WERI-Rb-1 (cell line): ENCODE measurements at places on chromosomes 12 and 14.

- DNase-seq: no peak
Measured at GRCh38 chr12:22435583-22435982, 101.1 kb upstream of the ST8SIA1 start.

- DNase-seq: no peak
Measured at GRCh38 chr14:30521899-30522736, 36.8 kb upstream of the G2E3 start.

DNA sequence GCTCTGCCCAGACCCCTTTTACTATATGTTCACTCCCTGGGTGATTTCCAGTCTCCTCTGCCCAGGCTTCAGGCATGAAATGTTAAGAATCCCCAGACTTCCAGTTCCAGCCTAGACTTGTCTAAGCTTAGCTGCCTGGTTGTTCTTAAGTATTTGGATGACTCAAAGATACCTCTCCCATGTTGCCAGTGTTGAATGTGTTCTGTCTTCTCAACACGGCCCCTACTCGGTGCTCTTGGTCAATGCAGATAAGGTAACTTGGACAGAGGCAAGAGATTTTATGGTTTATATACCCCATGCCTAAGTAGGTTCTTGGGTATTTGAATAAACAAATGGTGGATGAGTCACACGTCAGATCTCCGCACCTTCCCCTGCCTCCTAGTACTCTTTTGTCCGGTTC, 13.6 kb downstream of the PIWIL1 start:
- DNase-seq: no peak

- no peak for DNase-seq
Measured at GRCh38 chr12:6573001-6573400, 4.9 kb upstream of the NOP2 start.

- no peak for DNase-seq
Measured at GRCh38 chr12:71958993-71959578, 20.4 kb downstream of the TPH2 start.

DNA sequence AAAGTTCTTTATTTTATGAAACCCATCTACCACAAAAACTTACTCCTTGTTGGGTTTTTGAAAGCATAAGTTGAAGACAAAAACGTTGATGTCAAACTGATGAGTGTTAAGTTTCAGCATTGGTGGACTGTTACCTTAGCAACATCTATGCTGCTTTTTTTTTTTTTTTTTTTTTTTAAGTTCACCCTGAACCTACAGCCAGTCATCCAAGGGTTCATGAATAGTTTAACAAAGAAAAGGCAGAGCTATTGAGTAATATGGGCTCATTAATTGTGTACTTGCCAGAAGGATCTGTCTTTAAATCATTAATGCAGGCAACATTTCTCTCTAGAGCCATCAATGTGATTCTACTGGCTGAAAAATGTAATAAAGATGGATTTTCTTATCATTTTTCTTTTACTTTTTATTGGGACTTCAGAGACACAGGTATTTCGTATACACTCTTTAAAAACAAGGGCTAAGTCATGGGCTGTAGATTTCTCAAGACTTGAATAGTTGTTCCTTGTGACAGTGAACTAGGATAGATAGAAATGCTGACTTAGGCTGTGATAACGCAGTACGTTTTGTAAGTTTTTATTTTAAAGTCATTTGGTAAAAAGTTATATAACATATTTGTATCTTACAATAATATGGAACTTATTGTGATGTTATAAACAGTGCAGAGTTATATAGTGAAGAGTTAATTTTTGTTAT, at the start of gene PTPRQ:
Gene PTPRQ (plus strand): TSS at position 262 of the 693 bp plus-strand sequence. CDS start 111 bp downstream, at position 373.
- DNase-seq: no peak

DNA sequence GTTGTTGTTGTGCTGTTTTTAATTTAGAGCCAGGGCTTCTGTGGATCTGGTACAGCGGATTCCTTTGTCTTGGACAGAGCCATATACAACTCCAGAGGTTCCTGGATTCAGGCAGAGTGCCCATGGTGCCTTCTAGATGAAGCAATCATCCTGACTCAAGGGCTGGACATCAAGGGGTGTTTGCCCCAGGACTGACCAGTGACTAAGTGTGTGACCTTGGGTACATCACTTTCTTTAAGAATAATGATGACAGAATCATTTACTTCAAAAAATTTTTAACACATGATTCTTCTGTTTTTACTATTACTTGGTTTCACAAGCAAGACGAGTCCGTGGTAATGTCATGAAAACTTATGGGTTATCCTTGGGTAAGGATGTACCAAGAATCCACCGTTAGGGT, 397.3 kb downstream of the ZFP36L1 start:
- no peak for DNase-seq

- DNase-seq: no peak
Measured at GRCh38 chr12:19397534-19397933, 41.8 kb upstream of the AEBP2 start.

GRCh38 chr14:36519431-36520321, at the start of gene NKX2-1:
NKX2-1 (minus strand) TSS chr14:36520232; CDS start chr14:36520129, 103 bp downstream.
- no peak for DNase-seq

- DNase-seq: no peak
Measured at GRCh38 chr12:57592551-57593165, 1.7 kb downstream of the PIP4K2C start.

- no peak for DNase-seq
Measured at GRCh38 chr12:29159661-29160060, 10.6 kb downstream of the FAR2 start.

GRCh38 chr14:19851365-19851764, 23.6 kb upstream of the OR4K2 start:
- no peak for DNase-seq

DNA sequence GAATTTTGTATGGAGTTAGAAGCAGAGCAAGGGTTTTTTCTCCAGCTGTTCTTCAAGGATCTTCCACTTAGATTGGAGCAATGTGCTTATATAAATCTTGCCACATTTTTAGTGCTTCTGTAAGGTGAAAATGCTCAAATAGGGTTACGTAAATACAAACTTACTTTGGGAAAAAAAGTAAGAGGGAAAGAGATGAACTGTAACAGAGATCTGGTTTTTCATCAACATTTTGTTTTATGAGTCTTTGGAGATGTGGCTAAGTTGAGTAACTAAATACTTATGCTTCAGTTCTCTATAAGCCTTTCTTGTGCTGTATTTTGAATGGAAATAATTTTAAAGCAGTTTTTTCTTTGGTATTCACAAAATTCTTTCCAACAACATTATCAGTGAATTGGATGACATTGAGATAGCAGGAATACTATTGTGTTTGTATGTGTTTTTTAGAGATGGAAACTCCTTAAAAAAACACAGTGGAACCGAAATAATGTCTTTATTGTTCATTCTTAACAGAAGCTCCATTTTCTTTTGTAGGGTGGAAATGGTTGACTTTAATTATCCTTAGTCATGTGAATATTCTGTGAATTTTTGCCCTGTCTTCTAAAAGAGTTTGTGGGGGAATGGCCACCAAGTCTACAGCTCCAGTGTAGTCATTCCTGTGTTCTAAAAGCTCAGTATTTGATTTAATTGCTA, 45.7 kb downstream of the NPAS3 start:
- DNase-seq: no peak

DNA sequence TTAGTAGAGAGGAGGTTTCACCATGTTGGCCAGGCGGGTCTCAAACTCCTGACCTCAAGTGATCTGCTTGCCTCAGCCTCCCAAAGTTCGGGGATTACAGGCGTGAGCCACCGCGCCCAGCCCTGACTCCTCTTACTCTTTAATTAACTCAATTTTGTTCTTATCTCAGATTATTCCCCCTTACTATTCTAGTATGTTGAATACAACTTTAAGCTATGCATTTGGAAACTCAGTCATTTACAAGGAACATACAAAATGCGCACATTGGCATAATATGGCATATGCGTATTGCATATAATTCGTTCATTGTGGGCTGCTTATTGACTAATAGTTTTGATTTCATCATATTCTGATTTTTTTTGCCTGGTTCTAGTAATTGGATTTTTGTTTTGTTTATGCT, 10.8 kb upstream of the CD163 start:
- DNase-seq: no peak

GRCh38 chr12:15584366-15585041, 204.7 kb downstream of the EPS8 start:
- peak; percentile 26 for DNase-seq

DNA sequence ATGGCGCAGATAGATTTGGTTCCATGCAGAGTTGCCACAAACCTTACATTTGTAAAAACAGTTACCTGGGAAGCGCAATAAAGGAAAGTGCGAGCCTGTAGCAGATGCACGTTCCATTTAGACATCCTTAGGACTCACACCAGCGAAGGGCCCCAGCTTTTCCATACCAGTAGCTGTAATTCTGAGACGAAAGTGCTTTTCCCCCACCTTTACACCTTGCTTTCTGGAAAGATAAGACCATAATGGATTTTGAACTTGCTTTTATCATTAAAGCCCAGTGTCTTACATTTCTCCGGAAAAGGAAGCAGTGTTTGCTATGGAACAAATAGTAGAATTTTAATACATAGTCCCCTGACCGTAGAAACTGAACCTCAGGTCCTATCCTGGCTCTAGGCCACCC, 616 bp upstream of the CCDC77 start:
- no peak for DNase-seq

GRCh38 chr12:125315771-125316170, 250.5 kb downstream of the AACS start:
- DNase-seq: no peak

DNA sequence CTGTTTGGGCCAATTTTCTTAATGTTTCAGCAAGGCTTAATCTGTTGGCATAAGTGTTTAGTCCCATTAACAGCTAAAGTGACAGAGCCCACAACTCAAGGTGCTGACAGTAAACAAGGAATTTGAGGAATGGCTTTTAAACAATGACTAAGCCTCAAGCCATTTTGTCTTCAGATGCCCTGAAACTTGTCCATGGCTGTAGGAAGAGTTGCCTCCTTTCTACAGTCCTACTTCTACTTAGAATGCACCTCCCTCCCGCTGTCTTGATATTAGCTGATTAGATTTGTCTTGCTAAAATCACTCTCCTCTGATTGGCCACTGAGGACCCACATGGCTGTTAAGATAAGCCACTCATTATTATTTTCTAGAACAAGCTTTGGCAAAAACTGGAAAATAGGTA, 188.4 kb upstream of the OTX2 start:
- DNase-seq: no peak

- no peak for DNase-seq
Measured at GRCh38 chr12:95796225-95796981, 5.8 kb upstream of the NTN4 start.
